Fibroblast of the conjunctiva (primary cell): ENCODE measurements at places on chromosomes 13 and 19.

DNA sequence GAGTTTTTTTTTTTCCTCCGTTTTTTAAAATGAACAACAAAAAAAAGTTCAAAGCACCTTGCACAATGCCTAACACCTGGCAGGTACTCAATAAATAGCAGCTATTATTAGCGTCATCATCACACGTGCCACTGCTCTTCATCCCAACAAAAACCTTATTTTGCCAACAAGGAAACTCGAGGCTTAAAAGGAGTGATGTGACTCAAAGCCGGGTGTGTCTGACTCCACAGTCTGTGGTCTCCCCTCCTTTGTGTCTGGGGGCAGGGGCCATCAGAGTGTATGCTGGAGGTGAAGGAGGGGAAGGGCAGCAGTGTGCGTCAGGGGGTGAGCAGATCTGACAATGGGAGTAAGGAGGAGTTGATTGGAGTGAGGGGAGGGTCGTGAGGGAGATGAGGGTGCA lies 34.1 kb upstream of the POU2F2 start:
- DNase-seq = no peak

DNA sequence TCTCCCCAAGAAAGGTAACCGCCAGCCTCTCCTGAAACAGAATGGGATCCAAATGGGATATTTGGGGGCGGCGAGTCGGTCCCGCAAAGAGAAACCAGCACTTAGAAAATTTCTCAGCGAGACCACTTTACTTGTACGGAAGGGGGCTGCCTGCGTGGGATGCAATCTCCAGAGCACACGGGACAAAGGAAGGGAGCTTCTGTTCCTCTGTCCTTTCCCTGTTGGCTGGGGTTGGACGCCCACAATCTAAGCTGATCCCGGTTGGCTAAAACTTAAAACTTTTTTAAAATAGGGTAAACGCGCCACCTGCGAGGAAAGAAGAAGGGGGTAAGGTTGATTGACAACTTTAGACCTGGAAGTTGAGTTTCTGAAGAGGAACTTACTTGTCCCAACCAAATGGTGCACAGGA lies 826 bp upstream of the BSG start:
- no peak for DNase-seq

DNA sequence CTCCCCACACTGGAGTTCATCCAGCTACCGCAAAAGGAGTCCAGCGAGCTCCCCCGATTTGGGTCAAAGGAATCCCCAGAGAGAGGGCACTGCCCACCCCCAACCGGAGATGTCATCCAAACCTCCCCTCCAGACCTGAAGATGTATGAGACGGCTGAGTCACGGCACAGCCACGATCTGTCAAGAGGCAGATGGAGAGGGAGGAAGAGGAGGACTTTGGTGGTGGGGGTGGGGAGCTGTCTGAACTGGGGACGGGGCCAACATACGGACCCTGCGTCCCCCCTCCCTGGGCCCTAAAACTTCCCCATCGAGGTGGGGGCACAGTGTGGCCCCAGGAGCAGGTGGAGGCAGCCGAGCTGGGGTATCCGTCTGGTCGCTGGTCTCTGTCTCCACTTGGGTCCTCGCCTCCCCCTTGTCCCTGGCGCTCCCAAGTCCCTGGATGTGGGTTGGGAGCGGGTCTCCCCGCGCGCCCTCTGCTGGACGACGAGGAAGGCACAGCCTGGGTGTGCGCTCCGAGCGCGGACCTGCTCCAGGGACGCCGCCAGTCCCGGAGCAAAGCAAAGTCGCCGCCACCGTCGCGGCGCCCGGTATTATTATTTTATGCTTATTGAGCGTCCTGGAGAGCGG lies 3.8 kb downstream of the PDE4A start:
- no peak for DNase-seq

GRCh38 chr13:48564056-48564455 lies 31.2 kb upstream of the RCBTB2 start:
- DNase-seq = no peak

GRCh38 chr19:29843180-29844051 lies 31.6 kb downstream of the CCNE1 start:
- DNase-seq = no peak

- no peak for DNase-seq
These were observed at the start of gene FFAR1 for GRCh38 chr19:35347171-35347929. Gene FFAR1, plus strand, starts transcription at chr19:35347902. Its CDS starts 3,650 bp downstream, at chr19:35351552.

GRCh38 chr13:49657241-49657641 lies 28.9 kb downstream of the ARL11 start:
- DNase-seq = no peak

GRCh38 chr13:101785858-101786257 lies 333.4 kb downstream of the ITGBL1 start:
- no peak for DNase-seq

DNA sequence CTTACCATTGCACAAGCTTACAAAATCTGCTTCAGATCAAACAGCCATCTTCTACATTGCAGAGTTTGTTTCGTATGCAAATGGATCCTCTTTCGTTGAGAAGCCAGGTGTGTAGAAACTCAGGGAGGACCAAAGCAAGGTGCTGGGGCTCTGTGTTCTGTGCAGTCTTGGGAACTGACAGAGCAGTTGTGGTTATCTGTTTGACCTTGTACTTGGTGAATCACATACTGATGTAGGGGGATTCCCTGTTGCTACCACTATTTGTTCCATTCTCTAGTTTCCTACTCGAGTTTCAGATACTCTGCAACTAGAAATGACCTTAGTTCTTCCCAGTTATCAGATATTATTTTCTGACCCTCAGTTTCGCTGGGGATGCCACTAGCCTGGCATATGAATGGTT lies 95.2 kb upstream of the CLDN10 start:
- no peak for DNase-seq

GRCh38 chr13:104837756-104838155 lies 1697.7 kb downstream of the EFNB2 start:
- no peak for DNase-seq

DNA sequence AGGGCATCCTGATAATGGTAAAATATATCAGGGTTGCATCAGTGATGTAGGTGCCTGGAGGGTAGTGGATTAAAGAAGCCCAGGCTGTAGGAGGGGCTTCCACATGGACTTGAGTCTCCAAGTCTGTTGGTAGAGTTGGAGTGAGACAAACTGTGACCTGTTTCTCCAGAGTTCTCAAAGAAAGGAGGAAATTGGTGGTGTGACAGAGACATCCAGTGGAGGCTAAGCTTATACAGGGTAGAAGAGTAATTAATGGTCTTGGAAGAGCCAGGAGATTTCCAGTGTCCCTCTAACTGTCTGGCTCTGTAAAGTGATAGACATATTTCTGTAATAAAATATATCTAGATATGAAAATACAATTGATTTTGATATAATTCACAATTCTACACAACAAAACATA lies 61.1 kb downstream of the GPC5 start:
- no peak for DNase-seq

DNA sequence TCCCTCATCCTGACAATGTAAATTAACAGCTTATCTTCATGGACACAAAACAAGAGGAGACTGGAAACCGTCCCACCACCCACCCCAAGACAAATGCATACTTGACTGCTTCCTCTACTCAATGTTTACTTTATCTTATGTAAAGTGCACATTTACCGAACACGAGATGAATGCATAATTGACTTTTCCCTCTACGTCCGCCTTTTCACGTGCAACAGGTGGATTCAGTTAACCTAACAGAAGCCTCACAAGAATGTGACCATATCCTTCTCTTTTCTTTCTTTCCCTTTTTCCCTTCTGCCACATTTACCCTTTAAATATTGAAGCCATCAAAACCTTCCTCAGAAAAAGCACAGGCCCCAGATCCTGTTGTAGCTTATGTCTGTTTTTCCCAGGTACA lies 468.0 kb downstream of the UQCRFS1 start:
- DNase-seq = no peak

- no peak for DNase-seq
These were observed 45.3 kb downstream of the LRCH1 start for GRCh38 chr13:46598140-46598819.
